ENCODE measurements at places on chromosomes 12 and 14.

- no peak for DNase-seq
Measured at GRCh38 chr14:70894868-70895267, 12.4 kb upstream of the PCNX1 start.

DNA sequence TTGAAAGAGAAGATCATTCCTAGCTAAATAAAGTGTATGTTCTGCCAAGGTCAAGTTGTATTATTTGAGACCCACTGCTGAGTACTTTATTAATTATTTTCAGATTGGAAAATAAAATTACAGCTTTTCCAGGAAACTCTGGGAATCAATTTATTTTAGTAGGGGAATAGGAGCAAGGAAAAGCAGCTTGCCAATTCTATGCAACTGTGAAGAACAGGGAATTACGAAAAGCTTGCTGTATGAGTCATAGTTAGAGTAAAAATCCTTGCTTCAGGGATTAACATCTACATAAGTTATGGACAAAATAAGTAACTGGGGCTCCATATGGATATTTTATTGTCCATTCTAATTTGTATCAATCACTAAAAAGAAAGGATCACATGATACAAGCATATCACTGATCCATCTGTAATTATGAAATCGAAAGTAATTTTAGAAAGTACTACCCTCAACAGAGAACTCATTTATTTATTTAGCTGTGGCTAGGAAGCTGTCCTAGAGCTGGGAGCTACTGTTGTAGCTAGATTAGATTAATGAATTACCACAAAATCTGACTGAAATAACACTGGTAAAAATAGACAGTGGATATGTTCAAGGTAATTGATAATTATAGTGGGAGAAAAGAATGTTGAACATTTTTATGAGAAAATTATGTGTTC, 303.5 kb upstream of the NPAS3 start:
- DNase-seq = peak; percentile 28

- no peak for DNase-seq
Measured at GRCh38 chr12:89936631-89937030, 228.0 kb upstream of the ATP2B1 start.

- no peak for DNase-seq
Measured at GRCh38 chr14:77812028-77812427, 12.1 kb downstream of the ADCK1 start.

DNA sequence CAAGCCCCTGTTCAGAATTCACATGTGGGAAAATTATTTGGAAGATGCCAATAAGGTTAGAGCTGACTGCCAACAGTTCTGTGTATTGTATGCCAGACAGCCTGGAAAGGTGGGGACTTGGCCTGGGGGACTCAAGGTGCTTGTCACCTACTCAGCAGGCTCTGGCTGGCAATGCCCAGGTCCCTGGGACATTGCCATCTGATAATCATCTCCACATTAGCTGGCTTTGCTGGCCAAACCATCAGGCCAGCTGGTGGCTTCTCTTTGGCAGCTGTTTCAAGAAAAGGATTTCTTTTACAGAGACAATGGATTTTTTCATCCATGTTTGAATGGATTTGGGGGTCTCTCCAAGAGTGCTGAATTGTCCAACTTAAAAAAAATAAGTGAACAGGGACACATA, 165.2 kb downstream of the BRMS1L start:
- DNase-seq = no peak

DNA sequence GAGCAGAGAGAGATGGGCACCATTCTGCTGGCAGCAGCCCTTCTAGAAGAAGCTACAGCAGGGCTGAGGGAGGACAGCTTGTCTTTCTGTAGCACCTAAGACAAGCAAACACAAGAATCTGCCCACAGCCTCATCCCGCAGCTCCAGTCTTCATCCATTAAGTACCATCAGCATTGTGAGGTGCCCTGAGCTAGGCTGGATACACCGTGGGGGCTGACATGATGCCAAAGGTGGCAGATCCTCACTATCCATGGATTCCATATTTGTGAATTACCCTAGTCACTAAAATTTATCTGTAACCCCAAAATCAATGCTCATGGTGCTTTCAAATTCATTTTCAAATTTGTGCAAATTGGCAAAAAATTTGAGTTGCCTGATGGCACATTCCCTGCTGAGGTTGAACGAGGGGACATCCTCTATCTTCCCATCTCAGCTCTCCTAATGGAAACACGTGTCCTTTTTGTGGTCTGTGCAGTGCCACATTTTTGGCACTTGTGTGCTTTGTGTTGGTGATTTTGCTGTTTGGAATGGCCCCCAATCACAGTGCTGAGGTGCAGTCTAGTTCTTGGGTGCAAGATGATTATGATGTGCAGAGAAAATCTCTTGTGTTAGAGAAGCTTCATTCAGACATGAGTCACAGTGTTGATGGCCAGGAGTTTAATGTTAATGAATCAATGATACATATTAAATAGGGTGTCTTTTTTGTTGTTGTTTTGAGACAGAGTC, 7.0 kb downstream of the PITPNM2 start:
- no peak for DNase-seq

DNA sequence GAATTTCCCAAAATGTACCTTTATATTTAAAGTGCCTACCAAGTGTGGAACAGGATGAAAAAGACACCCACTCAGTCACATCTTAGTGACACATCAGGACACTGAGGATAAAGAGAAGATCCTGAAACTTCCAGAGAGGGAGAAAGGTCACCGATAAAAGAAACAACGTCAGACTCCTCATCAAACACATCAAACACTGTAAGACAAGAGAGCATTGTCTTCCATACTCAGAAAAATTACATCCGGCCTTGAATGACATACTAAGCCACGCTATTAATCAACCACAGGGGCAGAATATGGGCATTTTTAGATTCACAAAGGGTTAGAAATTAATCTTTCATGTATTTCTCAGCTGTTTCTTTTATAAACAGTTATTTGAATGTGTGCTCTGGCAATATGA, 490.3 kb downstream of the APAF1 start:
- no peak for DNase-seq

DNA sequence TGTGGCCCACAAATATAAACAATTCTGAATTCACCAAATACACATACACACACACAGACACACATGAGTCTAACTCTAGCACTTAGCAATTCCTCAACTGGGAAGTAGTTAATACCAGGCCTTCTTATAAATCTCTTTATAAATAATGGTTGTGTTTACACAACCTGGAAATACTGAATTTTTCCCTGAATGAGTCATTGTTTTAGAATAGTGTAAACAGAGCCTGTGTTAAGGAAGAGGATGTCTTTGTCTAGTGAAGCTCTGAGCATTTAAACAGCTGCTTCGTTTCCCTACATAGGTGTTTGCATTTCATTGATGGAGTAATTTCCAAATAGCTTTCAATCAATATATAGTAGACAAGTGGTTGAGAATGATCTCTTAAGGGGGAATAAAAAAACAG, 218.8 kb downstream of the BTG1 start:
- peak; percentile 43 for DNase-seq

- no peak for DNase-seq
Measured at GRCh38 chr12:12642916-12643315, 31.2 kb downstream of the CREBL2 start.

GRCh38 chr12:70736351-70737133, 99.3 kb upstream of the PTPRB start:
- DNase-seq = no peak

GRCh38 chr12:52305921-52306705, 14.8 kb upstream of the KRT81 start:
- no peak for DNase-seq

DNA sequence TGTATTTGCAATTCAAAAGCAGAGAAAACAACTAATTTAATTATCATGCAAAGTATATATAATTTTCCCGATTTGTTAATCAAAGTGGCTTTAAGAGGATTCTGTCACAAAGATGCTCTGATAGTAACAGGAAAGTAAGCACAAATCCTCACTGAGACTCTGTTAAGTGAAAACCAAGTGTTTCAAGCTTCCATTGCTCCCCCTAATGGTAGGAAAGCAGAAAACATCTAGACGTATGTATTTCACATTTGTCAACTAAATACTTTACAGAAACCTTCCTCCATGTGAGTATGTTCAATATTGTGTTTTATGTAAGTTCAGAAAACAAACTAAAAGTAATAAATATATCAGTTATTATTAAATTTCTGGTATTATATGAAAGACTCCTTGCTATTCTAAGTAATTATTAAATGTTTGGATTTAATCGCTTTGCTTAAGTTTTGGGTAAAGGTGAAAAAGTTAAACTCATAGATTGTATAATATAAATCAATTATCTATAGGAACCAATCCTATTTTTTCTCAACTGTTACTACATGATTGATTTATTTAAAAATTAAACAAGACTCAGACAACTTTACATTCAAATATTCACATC, 1.5 kb upstream of the NTS start:
- peak; percentile 40 for DNase-seq

DNA sequence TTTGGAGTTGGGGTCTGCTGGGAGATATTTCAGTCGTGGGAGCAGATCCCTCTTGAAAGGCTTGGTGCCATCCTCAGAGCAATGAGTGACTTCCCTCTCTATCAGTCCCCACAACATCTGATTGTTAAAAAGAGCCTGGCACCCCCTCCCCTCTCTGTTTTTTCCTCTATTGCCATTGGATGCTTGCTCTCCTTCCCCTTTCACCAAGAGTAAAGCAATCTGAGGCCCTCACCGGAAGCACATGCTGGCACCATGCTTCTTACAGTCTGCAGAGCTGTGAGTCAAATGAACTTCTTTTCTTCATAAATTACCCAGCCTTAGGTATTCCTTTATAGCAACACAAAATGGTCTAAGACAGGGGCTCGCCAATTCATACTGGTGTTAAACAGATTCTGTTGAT, 99.1 kb upstream of the CCND2 start:
- no peak for DNase-seq

- DNase-seq = no peak
Measured at GRCh38 chr12:10366875-10367274, 23.0 kb downstream of the KLRK1 start.

- DNase-seq = no peak
Measured at GRCh38 chr12:131020326-131021153, 66.8 kb downstream of the ADGRD1 start.

GRCh38 chr12:85296362-85296761, 16.3 kb downstream of the ALX1 start:
- DNase-seq = no peak

GRCh38 chr12:101490286-101490920, 15.3 kb downstream of the SPIC start:
- DNase-seq = no peak

DNA sequence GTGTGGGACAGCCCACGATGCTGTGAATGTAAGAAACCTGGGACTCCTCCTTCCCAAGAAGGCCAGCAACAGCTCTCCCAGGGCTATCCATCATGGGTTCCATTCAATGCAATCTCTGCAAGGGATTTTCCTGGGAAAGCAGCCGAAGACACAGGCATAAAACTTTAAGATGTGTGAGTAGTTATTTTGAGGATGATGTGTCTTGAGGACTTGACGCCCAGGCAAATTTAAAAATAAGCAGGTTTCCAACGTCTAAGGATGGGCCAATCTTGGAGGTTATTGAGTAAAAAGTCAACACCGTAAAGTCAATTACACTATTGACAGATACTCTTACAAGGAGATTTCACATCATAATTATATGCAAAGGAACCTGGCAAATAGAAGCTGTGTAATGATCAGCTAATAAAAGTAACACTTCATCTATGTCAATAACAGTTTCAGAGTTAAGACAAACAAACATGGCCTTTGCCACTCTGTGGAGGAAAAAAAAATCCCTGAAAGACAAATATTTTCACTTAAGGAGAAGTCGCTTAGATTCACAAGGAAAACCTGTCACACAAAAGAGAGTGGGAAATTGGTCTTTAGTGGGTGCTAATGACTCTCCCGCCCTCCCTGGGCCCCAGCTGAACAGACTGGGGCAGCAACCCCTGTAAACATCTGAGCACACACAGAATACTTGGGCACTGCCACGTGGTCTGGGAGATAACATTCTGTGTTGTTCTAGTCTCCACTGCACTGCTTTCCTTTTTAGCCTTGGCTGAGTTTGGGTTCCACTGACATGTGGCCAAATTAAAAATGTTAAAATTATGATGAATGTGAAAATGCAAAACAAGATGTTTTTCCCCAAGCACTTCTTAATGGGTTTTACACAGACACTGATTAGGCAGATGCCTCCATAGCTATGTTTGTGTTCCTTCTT, 240.9 kb downstream of the FOXN3 start:
- DNase-seq = no peak

- no peak for DNase-seq
Measured at GRCh38 chr12:5259523-5259922, 172.4 kb upstream of the NTF3 start.

DNA sequence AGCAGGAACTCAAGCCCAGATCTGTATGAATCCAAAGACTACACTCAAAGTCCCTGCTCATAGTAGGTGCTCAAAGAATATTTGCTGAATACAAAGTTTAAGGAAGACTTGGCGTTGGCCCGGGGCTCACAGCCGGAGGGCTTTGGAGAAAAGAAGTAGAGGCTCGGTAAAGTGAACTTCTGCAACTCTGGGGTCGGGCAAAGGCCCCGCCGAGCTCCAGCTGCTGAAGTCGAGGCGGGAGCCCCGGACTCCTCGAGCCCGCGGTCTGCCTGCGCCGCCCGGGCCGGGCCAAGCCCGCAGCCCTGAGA, 335 bp downstream of the GCN1 start:
- no peak for DNase-seq

DNA sequence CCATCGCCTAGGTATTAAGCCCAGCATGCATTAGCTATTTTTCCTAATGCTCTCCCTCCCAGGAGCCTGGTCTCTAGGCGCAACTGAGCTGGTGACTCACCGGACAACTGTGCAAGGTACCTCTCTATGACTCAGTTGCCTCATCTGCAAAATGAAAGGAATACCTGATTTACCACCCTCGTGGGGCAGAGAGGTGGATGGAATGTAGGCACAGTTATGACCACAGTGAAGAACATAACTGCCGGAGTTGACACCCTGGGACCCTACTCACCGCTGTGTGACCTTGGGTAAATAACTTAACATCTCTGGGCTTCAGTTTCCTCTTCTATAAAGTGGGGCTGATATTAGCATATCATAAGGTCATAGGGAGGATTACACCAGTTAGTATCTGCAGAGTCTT, 22.6 kb downstream of the BCL11B start:
- DNase-seq = no peak

DNA sequence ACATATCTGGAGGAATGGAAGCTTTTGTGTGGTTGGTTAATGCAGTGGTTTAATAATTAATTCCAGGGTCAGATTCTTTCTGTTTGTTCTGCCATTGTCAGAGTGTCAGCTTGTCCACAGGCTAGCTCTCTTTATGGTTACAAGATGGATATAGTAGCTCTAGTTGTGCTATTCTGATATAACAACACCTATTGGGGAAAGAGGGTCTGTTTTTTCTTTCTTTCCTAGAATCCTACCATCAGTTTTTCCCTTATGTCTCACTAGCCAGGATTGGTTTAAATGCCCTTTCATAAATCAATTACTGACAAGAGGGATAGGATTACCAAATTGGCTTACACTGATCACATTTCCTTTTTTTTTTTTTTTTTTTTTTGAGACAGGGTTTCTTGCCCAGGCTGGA, 27.8 kb downstream of the CNOT2 start:
- DNase-seq = no peak

GRCh38 chr14:26123459-26123858, 474.4 kb downstream of the NOVA1 start:
- no peak for DNase-seq

GRCh38 chr14:92590176-92590575, 76.6 kb downstream of the RIN3 start:
- no peak for DNase-seq

GRCh38 chr14:68638141-68638999, 154.5 kb downstream of the ZFP36L1 start:
- no peak for DNase-seq

- no peak for DNase-seq
Measured at GRCh38 chr12:64028541-64028940, 184.0 kb downstream of the SRGAP1 start.

GRCh38 chr12:108309674-108310312, 29.3 kb downstream of the CMKLR1 start:
- DNase-seq = no peak

- no peak for DNase-seq
Measured at GRCh38 chr12:38120438-38120837, 196.1 kb upstream of the ALG10B start.
